Activated CD8-positive, alpha-beta memory T cell treated with anti-CD3 and anti-CD28 coated beads for 4 hours (primary cell): ENCODE measurements at places on chromosomes 1 and 21.

DNA sequence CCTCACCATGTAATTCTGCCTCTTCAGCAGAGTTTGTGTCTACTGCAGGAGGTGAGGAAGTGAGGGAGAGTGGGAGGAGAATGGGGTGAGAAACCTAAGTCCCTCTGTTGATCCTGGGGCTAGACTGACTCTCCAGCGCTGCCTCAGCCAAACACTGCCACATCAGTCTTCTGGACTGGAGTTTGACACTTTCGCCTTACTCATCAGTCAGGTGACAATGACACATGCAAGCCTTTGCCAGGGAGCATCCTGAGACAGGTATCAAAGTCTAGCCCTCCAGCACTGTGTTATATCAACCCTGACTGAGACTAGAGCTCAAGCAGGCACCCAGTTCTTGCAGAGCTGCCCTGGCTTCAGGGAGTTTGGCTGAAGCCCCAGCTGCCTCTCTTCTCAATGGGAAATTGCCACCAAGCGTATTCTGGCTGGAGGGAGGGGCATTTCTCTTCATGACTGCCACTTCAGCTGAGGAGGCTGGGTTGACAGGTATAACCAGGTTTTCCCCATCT is 33.3 kb upstream of the SUCO start:
- no peak for DNase-seq

GRCh38 chr1:87089070-87089736 is 174.8 kb downstream of the HS2ST1 start:
- DNase-seq: no peak

DNA sequence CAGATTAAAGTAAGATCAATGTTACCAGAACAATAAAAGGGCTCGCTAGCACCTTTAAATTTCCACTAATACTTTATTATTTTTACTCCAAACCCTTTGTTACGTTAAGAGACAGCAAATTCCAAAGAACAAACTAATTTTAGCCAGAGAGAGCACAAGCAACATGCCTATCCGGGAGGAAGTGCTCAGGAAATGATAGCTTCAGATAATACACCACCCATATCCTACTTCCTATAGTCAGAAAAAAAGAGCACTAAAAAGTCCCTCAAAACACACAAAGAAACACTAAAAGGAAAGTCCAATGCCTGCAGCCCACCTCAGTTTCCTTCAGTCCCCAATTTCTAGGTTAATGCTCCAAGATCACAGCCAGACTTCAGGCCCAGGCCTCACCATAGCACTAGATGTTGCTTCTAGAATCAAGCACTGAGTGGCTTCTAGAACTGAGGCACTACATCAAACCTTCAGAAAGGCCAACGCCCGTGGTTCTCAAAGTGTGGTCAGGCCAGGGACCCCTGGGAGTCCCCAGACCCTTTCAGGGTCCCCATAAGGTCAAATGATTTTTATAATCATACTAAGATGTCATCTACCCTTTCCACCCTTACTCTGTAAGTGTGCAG is 142.6 kb downstream of the PSMG1 start:
- DNase-seq: no peak

GRCh38 chr1:48338257-48338656 is 115.7 kb downstream of the SLC5A9 start:
- DNase-seq: no peak

- no peak for DNase-seq
Measured at GRCh38 chr1:162299018-162299417, 77.6 kb downstream of the SPATA46 start.

- DNase-seq: no peak
Measured at GRCh38 chr21:38986806-38987632, 181.3 kb downstream of the ETS2 start.

GRCh38 chr21:24938573-24938972 is 668.7 kb downstream of the MRPL39 start:
- DNase-seq: no peak
